Daoy (cell line): ENCODE measurements at places on chromosomes 16 and 17. TPM values are rescaled to one million over a fixed set of nuclear protein-coding genes. Genes with fewer than 3 reads are reported as not detected.

DNA sequence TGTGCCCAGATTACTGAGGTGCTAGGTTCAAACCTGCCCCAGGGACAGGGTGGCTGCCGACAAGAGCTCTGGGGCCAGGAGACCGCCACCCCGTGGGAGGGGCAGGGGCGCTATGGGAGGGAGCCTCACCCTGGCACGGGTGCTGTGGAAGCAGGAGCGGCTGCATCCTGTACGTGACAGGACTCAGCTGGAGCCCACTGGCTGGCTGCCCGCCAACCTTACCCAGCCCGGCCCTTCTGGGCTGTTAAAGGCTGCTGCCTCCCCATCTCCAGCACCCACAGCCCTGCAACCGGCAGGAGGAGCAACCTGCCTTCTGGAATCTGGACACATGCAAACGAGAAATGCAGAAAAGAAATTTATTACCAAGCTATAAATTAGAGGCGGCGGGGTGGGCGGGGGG is 11.2 kb downstream of the PAM16 start:
- DNase-seq, result no peak

GRCh38 chr17:61415374-61416210 is 15.9 kb downstream of the TBX2 start:
- DNase-seq, result no peak

- DNase-seq, result peak; percentile 53
These were observed 124.5 kb upstream of the LHX1 start for GRCh38 chr17:36812762-36813161.

DNA sequence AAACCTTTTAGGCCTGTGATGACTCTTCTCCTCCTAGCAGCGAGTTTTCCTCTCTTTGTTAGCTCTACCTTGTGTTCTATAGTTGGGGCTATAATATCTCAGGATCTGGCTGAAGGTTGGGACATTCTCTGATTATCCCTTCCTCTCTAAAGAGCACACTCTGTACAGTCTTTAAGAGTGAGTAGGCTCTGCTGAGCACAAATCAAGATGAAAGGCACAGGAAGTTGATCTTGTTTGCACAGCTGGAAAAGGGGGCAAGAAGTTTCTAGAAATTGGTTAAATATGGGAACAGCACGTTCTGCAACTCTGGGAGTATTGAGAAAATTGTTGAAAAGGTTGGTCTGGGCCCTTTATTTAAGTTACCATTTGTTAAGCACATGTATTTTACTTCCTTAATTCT is 240.9 kb downstream of the CDH11 start:
- no peak for DNase-seq

- no peak for DNase-seq
These were observed 17.1 kb upstream of the C17orf58 start for GRCh38 chr17:68013385-68013784.

DNA sequence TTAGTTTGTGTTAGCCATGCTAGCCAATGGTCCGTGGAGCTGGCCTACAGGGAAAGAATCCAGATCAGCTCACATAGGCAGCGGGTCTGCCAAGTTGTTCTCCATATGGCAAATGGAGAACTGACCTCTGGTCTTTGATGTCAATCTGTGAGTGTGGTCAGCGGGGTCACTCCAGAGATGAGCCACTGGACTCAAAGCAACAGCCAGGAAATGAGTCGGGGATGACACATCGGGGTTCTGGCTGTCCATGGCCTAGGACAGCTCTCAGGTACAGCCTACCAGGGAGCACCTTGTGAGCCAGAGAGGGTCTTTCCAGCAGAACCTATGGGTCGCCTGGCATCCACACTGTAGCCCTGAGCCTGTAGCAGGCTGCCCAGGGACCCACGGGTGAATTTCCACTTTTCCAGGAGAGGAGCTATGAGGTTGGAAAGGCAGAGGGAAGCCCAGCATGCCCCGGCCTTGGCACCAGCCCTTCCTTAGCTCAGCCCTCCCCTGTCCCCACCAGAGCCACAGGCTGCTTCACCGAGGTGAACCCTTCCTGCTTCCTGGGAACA is 203.0 kb upstream of the TNRC6C start:
- no peak for DNase-seq

DNA sequence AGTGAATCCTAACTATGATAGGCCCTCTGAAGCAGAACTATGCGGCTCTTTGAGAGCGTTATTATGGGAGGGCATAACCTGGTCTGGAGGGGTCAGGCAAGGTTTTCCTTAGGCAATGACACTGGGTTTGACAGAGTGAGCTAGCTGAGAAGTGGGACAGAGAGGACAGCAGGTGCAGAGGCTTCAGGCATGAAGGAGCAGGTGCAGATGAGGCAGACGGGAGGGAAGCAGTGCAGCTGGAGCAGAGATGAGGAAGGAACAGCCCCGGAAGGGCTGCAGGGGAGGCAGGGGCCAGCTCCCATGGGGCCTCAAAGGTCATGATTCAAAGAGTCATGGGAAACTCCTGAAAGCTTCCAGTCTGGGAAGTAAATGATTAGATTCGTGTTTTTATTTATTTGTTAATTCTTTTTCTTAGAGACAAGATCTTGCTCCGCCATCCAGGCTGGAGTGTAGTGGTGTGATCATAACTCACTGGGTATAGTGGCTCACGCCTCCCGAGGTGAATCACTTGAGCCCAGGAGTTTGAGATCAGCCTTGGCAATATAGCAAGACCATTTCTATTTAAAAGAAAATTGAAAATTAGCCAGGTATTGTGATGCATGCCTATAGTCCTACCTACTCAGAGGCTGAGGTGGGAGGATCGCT is 5.4 kb downstream of the MARCHF10 start:
- DNase-seq, result no peak

GRCh38 chr17:17706140-17707060 is 25.1 kb downstream of the RAI1 start:
- no peak for DNase-seq

DNA sequence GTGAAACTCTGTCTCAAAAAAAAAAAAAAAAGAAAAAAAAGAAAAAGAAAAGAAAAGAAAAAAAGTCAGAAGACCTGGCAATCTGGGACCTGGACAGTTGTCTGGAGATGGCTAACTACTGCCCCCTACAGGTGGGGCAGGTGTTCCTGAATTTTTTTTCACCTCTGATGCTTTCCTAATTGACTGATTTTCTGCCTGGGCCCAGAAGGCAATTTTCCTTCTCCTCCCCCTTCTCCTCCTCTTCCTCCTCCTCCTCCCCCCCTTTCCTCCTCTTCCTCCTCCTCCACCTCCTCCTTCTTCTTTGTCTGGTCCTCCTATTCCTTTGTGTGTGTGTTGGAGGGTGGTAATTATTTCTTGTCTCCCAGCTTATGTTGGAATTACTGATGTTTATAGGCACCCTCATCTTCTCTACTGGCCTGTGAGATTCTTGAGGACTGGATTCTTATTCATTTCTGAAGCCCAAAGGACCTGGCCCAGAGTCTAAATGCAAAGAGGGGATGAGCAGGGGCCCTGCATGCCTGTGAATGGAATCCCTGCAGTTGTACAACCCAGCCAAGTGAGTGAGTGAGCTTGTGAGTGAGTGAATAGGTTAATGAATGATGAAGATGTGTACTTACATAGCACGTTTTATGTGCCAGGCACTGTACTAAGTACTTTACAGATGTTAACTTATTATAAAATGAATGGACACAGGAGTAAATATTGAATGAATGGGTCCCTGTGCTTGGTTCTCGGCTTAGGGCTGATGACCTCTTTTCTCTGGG is 26.9 kb downstream of the IRX5 start:
- peak; percentile 40 for DNase-seq

GRCh38 chr16:88497561-88498462 is 44.7 kb downstream of the ZFPM1 start:
- no peak for DNase-seq

GRCh38 chr17:8896087-8896486 is 28.6 kb upstream of the PIK3R6 start:
- no peak for DNase-seq

GRCh38 chr17:50458701-50459676 is 9.7 kb downstream of the CHAD start:
- DNase-seq, result peak; percentile 58

DNA sequence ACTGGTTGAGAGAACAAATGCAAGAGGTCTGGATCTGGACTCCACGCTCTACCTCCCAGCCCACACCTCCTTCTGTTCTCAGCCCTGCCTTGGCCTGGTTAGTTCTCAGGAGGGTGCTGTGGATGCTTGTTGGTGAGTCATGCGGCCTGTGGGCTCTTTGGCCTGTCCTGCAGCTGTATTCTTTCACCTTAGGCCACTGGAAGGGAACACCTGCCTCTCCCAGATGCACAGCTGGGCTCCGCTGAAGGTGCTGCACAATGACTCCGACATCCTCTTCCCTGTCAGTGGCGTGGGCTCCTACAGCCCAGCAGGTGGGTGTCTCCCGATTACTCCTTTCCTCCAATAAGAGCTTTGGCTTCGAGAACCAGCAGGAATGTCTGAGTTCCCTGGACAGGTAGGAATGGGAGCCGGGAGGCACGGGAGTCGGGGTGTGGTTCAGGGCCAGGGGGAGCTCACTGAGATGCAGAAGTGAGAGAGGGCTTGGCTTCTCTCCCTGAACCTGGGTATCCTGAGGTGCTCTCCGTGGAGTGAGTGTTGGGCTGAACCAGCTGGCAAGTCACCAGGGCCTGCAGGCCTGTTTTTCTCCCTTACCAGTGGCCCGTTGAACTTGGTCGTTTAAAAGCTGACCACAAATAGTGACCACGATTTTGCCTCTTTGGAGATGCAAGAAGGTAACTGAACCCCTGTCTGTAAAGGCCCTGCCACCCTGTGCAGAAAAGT is 85.0 kb downstream of the SNX29 start:
- DNase-seq, result no peak

- no peak for DNase-seq
These were observed 17.1 kb downstream of the CDH16 start for GRCh38 chr16:66901626-66902025.

DNA sequence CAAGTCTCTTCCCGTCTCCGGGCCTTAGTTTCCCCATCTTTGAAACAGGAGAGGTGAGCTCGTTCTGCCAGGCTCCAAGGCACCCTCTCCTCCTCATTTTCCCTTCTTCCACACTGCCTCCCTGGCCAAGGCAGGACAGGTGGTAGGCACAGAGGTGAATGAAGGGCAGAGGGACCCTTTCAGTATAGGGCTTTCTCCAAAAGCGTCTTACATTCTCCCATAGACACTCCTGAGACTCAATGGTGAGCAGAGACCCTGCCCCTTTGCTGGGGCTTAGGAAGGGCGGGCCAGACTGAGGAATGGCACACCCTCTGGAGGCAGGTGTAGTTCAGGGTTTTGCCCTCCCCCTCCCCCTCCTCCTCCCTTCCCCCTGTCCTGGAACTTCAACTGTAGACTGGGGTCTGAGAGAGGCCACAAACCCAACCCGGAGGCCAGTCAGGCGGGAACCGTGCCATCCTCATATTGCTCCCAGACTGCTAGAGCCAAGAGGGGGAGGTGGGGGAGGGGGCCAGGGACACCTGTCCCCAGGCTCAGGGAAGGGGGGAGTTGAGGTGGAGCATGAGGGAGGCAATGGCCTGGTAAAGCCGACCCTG is 1.9 kb downstream of the PLEKHH3 start:
- DNase-seq, result no peak

Gene MAPT
- total RNA-seq, result 0.06 and 0.36 TPM in 2 replicates

Gene RAB34
- total RNA-seq, result 243 and 290 TPM in 2 replicates

Gene KRTAP4-16
- not detected in 2 replicates for total RNA-seq

Gene ATAD5
- 9.7 and 11.0 TPM in 2 replicates for total RNA-seq

Gene SLC35G3
- total RNA-seq, result not detected in 2 replicates

Gene ACE
- total RNA-seq, result 0.29 TPM in 1 of 2 replicates, not detected in the other

Gene DHX40
- 22.6 and 29.2 TPM in 2 replicates for total RNA-seq
